CD4-positive, alpha-beta T cell treated with Interferon alpha-2 for 1 hour (primary cell): ENCODE measurements at places on chromosomes 1 and 21.
A peak's percentile ranks its signal among the peaks of the same experiment; 100 is the strongest.

- no peak for DNase-seq
These were observed 185.2 kb downstream of the FAF1 start for GRCh38 chr1:50774759-50775351.

DNA sequence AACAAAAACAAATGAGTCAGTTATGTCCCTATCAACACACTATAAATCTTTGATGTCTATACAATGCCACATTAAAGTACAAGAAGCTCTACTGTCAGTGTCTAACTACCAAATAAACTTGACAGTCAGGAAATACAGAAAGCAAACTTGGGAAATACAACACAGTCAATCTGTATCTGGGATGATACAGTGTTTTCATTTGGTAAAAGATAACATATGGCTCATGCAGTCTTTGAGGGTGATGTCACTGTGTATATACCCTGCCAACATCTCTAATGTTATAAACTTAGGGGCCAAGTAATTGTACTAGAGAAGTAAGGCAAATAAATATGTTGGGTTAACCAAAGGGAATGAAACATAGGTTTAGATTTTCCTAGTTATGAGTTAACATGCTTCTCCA, 552.5 kb upstream of the ADAMTS5 start:
- no peak for DNase-seq

DNA sequence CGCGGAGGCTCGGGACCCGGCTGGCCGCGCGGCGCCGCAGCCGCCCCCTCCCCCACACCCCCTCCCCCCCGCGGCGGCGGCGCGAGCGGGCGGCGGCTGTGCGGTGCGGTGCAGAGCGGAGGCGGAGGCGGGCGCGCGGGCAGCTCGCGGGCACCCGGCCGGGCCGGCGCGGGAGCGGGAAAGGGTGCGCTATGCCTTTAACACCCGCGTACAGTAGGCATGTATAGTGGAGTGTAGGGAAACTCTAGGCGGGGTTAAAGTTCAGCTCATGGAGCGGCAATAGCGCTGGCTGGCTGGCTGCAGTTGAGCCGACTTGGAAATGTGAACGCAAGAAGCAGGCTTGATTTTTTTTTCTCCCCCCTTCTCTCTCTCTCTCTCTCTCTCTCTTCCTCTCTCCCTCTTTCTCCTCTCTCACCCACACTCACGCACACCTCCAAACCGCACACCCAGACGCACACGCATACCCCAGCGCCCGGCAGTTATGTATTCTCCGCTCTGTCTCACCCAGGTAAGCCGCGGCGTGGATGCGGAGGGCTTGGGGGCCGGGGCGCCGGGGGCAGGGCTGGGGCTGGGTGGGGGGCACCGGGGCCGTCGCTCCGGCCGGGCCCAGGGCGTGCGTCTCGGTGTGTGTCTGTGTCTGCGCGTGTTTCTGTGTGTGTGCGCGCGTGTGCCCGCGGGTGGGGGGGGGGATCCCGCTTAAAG, at the start of gene NFIA:
NFIA (plus strand) TSS at position 251 of the 702 bp plus-strand sequence.
- peak; percentile 7 for DNase-seq

- no peak for DNase-seq
These were observed 876 bp downstream of the LRRC7 start for GRCh38 chr1:69568421-69569174.

GRCh38 chr1:81666586-81666985, 134.1 kb upstream of the ADGRL2 start:
- no peak for DNase-seq

DNA sequence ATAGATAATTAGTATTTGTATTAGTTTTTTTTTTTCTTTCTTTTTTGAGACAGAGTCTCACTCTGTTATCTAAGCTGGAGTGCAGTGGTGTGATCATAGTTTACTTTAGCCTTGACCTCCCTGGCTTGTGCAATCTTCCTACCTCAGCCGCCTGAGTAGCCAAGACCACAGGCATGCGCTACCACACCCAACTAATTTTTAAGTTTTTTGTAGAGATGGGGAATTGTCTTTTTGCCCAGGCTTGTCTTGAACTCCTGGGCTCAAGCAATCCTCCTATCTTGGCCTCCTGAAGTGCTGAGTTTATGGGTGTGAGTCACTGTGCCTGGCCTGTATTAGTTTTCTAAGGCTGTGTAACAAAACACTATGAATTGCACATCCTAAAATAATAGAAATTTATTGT, 58.3 kb downstream of the MSH4 start:
- DNase-seq, result no peak

DNA sequence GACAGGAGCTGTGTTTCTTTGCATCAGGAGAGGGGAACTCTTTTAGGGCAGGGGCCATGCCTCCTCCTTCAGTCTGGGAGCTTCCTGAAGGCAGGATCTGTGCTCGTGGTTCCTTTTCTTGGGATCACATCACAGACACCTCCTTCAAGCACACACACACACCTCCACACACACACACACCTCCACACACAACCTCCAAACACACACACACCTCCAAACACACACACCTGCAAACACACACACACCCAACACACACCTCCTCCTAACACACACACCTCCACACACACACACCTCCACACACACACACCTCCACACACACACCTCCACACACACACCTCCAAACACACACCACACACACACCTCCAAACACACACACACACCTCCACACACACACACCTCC, 10.5 kb downstream of the LGR6 start:
- no peak for DNase-seq

GRCh38 chr1:221783936-221784335, 42.0 kb upstream of the DUSP10 start:
- peak; percentile 34 for DNase-seq

DNA sequence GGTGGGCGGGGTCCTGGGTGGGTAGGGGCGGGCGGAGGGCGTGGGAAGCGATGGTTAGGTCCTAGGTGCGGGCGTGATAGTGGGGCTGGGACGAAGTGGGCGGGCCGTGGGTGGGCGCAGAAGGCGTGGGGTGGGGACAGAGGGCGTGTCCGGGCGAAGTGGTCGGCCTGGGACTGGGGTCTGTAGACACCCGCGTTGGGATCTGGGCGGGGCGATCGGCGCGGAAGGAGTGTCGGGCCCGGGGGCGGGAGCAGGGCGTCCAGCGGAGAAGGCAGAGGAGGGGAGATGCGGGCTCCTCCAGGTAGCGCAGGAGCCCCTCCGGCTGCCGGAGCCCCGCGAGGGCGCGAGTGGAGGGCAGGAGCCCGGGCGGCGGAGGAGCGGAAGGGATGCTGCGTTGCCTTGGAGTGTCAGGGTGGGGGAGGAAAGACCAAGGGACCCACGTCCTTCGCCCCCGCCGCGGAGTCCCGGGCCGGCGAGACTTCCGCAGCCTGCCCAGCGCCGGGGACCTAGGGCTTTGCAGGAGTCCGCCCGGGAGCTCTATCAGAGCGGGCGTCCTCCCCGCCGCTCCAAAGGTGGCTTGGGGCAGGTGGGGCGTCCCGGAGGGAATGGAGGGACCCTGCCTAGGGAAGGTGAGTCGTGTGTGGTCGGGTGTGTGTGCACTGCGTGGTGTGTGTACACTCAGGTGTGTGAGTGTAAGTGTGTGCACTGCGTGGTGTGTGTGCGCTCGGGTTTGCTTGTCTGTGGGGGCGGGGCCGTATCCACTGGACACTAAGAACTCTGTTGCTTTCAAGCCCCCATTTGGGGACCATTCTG, 27.0 kb upstream of the PRSS38 start:
- DNase-seq, result no peak

DNA sequence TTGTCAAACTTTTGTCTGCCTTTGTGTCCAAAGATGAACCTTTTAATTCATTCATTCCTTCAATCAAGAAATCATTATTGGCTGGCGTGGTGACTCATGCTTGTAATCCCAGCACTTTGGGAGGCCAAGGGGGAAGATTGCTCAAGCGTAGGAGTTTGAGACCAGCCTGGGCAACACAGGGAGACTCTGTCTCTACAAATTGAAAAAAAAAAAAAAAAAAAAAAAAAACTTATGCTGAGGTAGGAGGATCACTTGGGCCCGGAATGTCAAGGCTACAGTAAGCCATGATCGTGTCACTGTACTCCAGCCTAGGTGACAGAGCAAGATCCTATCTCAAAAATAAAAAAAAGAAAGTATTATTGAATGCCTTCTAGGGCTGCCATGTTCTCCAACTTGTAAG, 51.3 kb upstream of the CXADR start:
- no peak for DNase-seq

DNA sequence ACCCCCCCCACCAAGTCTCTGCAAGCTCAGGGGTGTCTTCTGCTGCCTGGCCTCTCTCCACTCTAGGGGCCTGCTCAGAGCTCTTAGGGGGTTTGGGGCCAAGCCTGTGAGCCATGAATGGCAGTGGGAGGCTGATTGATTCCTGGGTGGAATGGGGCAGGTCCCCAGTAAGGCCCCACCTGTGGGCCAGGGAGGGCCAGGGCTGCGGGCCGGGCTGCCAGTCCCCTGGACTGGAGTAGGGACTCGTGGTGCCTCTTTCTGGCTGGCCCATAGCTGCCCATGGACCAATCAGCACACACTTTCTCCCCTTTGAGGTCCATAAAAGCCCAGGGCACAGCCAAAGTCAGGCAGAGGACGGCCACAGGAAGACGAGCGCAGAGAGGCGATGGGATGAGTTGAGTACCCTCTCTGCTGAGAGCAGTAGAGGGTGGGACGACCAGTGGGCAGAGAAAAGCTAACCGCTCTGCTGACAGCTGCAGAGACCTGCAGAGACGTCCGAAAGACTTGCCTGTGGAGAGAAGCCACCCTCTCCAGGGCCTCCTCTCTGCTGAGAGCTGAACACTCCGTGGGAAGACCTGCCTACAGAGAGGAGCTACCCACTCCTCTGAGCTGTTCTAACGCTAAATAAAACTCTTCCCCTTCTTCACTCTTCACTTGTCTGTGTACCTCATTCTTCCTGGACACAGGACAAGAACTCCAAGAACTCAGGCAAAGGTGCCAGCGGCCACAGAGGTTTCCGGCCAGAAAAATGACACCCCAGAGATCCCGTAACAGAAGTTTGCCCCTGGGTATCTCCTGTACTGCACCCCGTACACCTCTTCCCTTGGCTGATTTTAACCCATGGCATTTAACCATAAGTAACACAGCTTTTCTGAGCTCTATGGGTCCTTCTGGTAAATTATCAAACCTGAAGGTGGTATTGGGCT, 38.2 kb upstream of the TARDBP start:
- no peak for DNase-seq

DNA sequence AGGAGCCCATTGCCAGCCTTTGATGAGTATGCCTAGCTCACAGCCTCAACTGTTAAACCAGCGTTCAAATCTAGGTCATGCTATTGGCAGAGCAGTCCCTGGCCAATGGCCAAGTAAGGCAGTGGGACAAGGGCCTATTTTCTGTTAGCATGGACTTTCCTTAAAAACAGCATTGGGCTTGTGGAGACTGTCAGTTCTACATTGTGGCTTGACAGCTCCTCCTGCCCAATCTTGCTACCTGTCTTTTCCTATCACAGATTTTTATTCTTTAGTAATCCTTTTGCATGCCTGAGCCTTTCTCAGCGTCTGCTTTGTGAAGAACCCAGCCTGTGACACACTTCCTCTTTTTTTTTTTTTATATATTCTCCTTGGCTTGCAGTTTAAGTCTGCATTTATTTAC, 56.4 kb downstream of the DIP2A start:
- DNase-seq, result no peak

DNA sequence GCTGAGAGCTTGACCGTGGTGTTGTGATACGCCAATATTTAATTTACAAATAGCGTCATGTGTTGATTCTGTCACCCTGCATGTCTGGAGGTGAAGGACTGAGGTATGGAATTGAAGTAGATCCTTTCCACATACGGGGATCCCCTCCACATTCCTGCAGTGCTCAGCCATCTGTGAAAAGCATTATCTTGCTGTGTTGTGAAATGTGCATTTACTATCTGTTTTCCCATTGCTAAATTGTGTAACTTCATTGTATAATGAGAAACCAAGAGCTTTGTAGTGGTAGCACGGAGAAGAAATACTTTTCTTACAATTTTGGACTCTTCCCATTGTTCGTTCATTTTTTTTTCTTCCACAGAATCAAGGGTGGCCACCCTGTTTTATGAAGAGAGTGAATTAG, 577.3 kb upstream of the ZP4 start:
- no peak for DNase-seq

DNA sequence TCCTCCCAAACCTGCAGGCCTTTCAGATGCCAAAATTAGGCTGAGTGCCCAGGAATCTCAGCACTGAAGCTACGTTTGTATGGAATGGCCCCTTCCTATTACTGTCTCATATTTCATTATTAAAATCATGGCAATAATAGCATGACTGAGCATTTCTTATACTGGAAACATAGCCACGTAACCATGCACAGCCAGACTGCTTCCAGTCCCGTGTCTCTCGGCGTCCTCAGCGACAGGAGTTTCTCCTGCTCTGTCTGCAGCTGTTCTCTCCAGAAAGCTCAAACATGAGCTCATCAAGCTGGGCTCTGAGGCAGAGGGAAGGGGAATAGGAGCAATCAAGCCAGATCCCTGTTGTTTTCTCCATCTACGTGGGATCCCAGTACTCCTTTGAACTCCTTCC, 104.0 kb downstream of the CDC7 start:
- no peak for DNase-seq

DNA sequence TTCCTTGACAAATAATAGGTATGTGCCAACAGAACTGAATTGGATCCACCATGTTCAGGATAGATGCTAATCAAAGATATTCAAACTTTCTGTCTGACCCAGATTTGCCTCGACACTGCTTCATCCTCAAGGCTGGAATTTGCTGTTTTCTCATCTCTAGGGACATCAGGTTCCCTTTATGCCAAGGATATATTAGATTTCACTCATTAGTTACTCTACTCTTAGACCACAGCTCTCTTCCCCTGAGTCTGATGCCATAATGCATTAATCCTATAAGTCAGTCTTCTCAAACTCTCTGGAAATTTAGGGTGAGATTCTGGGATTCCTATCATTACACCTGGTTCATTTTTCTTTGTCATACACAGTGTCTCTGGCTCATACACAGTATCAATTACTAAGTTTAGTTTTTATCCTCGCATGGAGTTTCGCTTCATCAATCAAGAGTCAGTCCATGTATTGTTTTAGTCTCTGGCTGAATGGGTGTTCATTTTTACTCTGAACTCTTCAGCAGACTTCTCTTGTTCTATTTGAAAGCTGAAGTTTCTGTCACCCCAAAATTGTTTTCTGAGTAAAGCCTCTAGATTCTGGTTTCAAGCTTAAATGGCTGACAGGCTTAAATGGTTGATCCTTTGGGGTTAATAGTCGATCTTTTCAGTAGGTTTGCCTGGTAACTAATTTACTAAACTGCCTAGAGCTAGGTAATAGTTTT, 9.3 kb upstream of the DCAF6 start:
- DNase-seq, result no peak
